Stimulated activated CD8-positive, alpha-beta memory T cell treated with anti-CD3 and anti-CD28 coated beads, Interleukin-7, amount 100 ng/mL, for 4 hours (primary cell): ENCODE measurements at places on chromosomes 7 and 10.

DNA sequence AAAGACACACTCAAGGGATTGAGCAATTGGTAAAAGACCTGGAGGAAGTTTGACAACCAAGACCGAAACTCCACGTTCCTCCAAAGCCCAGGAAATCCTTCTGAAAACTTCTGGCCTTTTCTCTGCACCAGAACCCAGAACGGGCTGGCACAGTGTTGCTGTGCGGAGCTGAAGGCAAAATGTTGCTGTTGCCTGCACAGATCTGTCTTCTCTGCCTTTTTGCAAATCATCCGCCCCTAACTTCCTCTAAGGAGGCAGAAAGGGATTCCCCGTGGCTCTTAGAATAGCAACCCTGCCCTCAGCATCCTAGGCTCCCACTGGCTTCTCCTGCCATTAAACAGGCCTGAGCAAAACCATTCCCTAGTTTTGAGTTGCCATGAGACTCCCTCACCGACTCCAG lies 44.9 kb downstream of the FIGNL1 start:
- DNase-seq = no peak

DNA sequence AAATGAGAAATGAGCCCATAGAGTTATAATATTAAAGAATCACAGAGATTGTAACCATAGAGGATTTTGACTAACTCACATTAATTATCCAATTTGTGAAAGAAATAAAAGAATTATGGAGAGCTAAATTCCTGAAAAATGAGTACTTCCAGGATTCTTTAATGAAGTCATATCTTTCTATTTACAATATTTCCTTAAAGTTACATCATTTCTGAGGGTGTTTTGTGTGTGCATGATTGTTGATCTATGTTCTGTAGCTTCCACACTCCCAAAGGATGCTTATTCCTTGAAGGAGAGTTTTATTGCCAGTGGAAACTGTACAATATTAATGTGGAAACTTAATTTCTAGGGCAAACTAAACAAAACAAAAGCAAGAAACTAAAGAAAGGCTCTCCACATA lies 299.6 kb downstream of the MDFIC start:
- no peak for DNase-seq

GRCh38 chr10:50398381-50398780 lies 147.1 kb upstream of the ASAH2 start:
- DNase-seq = no peak

- no peak for DNase-seq
Observed at GRCh38 chr7:14886533-14886932, 16.0 kb downstream of the DGKB start.

GRCh38 chr7:122532406-122533269 lies 166.3 kb downstream of the RNF133 start:
- DNase-seq = no peak

GRCh38 chr7:39294022-39294421 lies 272.2 kb upstream of the YAE1 start:
- no peak for DNase-seq

- DNase-seq = no peak
Observed at GRCh38 chr7:139603282-139603681, 79.8 kb downstream of the CLEC2L start.

DNA sequence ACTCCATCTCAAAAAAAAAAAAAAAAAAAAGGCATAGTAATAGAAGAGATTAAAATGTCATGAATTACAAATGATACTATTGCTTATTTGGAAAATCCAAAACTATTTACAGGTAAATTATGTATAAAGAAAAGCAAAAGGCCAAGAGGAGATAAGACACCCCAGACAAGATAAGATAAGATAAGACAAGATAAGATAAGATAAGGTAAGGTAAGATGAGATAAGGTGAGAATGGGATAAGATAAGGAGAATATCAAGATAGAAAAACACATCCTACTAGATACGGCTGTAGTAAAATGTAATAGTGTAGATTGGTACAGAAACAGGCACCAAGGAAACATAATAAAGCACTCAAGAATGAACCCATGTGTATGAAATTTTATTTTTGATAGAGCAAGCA lies 20.9 kb downstream of the VIM start:
- no peak for DNase-seq

DNA sequence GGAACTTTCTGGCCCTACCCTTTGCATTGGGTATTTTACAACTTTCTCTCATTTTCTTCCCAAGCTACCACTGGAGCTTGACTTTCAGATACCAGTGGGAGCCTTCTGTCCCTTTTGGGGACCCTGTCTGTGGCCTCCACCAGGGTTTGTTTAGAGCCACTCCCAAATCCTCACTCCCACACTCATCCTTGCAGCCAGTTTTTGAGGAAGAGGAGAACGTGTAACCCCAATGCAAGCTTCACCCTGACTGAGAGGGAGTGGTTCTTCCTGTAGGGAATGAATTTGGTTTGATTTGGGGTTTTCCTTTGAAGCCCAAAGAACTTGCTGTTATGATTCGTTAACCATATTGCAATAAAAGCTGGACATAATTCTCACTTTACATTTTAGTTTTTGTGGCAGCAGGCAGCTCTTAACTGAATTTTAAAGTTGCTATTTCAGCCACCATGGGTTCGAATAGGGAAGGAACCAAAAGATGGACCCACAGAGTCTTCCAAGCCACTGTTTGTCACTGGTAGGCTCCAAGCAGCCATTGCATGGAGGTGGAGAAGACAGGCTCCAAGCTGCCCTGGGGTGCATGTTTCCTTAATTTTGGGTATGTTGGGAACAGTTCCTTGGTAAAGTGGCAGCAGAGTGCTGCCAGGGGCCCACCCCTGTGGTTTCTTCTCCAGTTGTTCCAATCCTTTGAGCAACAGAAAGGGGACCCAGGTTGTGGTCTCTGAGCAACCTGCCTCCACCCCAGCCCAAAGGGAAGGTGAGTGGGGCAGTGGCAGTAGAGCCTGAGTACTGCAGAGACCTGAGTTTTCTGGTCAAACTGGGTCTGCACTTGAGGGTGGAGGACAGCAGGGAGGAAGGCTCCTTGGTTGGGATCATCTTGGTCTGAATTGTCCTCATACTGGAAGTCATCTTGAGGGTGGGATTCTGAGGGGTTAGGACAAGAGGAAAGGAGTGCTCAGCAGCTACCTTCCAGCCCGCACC lies 5.1 kb downstream of the EVX1 start:
- no peak for DNase-seq

DNA sequence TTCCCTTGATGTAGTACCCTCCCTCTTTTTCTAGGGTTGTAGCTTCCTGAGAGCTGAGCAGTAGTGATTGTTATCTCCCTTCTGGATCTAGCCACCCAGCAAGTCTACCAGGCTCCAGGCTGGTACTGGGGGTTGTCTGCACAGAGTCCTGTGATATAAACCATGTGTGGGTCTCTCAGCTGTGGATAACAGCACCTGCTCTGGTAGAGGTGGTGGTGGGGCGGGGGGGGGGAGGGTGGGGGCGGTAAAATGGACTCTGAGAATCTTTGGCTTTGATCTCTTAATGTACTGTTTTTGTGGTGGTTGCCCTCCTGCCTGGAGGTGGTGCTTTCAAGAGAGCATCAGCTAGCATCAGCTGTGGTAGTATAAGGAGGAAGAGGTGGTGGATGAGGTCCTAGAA lies 302.0 kb upstream of the CHRM2 start:
- no peak for DNase-seq

GRCh38 chr7:28155019-28155660 lies 25.5 kb downstream of the JAZF1 start:
- DNase-seq = no peak

DNA sequence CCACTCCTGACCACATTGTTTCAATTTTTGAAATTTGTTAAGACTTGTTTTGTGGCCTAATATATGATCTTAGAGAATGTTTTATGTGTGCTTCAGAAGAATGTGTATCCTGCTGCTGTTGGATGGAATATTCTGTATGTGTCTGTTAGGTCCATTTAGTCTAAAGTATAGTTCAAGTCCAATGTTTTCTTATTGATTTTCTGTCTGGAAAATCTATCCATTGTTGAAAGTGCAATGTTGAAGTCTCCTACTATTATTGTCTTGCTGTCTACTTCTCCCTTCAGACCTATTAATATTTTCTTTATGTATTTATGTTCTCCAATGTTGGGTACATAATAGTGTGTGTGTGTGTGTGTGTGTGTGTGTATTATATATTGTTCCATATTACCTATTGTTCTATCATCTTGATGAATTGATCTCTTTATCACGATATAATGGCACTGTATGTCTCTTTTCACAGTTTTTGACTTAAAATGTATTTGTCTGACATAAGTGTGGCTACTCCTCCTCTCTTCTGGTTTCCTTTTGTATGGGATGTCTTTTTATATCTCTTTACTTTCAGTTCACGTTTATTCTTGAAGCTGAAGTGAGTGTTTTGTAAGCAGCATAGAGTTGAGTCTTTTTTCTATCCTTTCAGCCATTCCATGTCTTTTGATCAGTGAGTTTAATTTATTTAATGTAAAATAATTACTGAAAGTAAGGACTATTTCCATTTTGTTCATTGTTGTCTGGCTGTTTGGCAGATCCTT lies 61.3 kb downstream of the AKR1D1 start:
- DNase-seq = no peak

GRCh38 chr10:132593389-132593788 lies 55.8 kb downstream of the INPP5A start:
- DNase-seq = no peak

DNA sequence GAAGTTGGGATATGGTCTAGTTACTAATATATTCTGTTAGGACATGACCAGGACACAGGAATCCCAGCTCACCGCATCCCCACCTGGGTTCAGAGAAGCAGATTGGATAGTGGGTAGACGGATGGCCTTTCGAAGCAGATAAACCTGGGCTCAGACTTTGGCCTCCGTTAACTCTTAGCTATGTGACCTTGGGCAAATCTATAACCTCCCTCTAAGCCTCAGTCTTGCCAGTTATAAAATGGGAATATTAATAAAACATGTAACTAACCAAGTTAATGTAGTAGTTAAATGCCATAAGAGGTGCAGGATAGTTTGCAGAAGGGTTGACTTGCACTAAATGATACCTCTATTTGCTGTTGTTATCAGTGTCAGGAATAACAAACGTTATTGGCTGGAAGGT lies 127.6 kb upstream of the JCAD start:
- no peak for DNase-seq

DNA sequence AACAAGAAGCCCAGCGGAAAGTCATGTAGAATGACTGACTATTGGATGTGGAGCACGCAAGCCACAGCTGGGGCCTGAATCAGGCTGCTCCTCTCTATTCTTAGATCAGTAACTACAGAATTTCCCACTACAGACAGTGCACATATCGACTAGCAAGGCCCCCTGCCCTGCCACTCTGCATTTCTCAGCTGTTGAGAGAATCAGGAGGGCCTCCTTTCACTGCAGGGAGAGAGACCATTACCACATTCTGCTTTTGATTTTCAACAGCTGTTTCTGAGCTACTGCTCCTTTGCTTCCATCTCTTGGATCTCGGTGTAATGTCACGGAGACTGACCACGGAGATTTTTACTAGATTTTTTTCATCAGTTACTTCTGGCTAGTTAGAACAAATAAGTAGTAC lies 73.8 kb downstream of the PON1 start:
- DNase-seq = no peak

GRCh38 chr10:125003901-125004467 lies 62.1 kb downstream of the ZRANB1 start:
- no peak for DNase-seq

DNA sequence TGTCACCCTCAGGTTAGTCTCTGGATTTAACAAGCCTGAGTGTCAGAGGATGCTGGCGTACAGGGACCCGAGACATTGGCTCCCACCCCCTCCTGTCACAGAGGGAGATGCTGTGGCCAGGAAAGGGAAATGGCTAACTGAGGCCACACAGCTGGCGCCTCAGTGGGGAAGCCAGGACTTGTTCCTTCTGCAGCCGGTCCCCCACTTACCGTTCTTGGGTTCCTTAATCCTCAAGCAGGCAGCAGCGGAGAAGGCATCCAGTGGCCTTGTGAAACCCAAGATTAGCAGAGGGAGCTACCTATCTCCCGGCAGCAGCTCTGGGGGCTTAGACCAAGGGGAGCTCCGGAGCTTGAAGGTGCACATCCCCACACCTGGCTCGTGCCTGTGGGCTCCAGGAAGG lies 65.4 kb downstream of the NEURL1 start:
- no peak for DNase-seq

DNA sequence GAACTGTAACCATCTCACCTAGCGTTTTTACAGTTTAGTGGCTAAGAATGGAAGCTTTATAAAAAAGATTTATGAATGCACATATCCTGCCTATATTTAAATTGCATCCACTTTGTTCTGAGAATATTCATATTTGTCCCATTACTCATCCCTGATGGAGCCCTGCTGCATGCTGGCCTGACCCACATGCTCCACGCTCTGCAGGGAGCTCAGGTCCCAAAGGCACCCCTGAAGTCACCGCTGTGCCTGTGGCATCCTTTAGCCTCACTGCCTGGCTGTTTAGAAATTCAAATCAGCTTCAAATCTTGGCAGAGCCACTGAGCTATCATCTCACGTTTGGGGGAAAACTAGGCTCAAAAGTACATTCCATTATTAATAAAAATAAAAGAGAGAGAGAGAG lies 24.4 kb downstream of the C10orf90 start:
- no peak for DNase-seq

GRCh38 chr10:102267748-102268147 lies 22.4 kb downstream of the GBF1 start:
- no peak for DNase-seq

DNA sequence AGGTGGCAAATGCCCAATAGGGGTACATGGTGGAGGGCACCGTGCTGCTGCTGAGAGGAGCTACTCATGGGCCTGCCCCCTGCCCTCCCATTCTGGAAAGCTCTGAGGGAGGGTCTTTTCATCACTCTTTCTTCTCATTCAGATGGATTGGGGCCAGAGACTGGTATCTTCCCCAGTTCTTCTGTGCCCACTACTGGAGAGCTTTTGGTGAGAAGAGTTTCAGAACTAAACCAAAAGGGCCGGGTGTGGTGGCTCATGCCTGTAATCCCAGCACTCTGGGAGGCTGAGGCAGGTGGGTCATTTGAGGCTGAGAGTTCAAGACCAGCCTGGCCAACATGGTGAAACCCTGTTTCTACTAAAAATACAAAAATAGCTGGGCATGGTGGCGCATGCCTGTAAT lies 12.5 kb downstream of the ADRA2A start:
- no peak for DNase-seq

GRCh38 chr7:91140982-91141381 lies 123.3 kb upstream of the FZD1 start:
- DNase-seq = no peak

GRCh38 chr7:42843205-42843800 lies 68.6 kb downstream of the C7orf25 start:
- DNase-seq = no peak

DNA sequence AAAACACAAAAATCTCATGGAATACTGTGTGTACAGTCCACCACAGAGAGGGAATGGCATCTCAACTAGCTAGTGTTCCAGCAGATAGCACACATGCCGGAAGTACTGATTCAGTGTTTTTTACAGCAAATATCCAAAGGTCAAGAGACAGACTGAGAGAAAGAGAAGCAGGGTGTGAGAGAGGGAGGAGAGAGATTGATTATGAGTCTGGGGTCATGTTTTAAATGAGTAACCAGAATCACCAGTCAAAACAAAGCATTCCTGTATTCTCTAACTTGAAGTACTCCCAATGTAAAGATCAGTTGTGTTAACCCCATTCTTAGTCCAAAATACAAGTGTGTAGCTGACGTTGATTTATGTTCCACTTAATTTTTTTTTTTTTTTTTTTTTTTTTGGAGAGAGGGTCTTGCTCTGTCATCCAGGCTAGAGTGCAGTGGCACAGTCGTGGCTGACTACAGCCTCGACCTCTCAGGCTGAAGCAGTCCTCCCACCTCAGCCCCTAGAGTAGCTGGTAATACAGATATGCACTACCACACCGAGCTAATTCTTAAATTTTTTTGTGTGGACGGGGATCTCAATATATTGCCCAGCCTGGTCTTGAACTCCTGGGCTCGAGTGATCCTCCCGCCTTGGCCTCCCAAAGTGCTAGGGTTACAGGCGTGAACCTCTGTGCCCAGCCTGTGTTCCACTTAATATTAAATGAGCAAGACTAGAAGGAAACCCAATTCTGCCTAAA lies 114.2 kb downstream of the TAF3 start:
- DNase-seq = no peak
